Activated naive CD8-positive, alpha-beta T cell treated with anti-CD3 and anti-CD28 coated beads, Interleukin-2, amount 10 ng/mL, durations not matched to agents 7 days and 5 days (primary cell): ENCODE measurements at places on chromosomes 11 and 22. TPM values are rescaled to one million over a fixed set of nuclear protein-coding genes. Genes with fewer than 3 reads are reported as not detected.

DNA sequence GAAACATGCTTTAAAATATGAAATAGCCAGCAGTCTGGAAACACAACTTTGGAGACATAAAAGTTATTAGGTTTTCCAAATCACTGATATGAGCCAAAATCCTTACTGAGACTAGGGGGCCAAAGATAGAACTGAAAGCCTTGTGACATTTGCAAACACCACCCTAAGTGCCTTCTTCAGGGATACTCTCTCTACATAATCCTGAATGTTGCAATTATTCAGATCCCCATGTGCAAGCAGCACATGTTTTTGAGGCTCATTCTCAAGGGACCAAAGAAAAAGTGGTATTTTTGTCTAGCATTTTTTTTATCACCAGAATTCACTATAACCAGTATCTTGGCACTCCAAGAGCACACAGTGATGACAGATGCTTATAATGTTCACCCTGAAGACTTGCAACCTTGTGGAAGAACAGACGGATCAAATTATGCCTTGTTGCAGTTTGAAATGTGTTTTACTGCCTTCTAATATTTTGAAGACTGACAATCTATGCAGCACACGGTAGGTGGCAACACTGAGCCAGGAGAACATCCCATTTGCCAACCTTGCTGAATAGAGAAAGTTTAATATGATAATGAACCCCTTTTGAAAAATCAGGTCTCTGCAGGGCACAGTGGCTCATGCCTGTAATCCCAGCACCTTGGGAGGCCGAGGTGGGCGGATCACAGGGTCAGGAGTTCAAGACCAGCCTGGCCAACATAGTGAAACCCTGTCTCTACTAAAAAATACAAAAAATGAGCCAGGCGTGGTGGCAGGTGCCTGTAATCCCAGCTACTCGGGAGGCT lies 78.5 kb downstream of the PLEKHA7 start:
- no peak for DNase-seq

DNA sequence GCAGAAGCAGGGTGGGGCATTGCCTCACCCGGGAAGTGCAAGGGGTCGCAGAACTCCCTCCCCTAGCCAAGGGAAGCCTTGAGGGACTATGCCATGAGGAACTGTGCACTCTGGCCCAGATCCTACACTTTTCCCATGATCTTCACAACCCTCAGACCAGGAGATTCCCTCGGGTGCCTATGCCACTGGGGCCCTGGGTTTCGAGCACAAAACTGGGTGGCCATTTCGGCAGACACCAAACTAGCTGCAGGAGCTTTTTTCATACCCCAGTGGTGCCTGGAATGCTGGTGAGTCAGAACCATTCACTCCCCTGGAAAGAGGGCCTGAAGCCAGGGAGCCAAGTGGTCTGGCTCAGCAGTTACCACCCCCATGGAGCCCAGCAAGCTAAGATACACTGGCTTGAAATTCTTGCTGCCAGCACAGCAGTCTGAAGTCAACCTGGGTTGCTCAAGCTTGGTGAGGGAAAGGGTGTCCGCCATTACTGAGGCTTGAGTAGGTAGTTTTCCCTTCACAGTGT lies 573.7 kb upstream of the ANO3 start:
- no peak for DNase-seq

DNA sequence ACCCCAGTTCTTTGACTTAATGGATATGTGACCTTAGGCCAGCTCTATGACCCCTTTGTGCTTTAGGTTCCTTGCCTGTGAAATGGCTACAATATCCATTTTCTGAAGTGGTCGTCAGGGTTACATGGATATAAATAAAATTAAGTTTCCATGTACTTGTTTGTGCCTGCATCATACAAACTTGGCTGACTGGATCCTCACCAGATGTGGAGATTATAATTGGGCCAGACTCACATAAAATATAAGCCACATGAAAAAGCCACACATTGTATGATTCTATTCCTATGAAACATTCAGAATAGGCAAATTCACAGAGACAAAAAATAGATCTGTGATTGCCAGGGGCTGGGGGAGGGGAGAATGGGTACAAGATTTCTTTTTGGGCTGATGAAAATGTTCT lies 100.9 kb upstream of the USP47 start:
- no peak for DNase-seq

SCO2 gene
- total RNA-seq, result 12.8 TPM

OR52I1 gene
- total RNA-seq, result not detected

GRCh38 chr11:119739975-119740374 lies 11.0 kb upstream of the NECTIN1 start:
- DNase-seq, result no peak

DNA sequence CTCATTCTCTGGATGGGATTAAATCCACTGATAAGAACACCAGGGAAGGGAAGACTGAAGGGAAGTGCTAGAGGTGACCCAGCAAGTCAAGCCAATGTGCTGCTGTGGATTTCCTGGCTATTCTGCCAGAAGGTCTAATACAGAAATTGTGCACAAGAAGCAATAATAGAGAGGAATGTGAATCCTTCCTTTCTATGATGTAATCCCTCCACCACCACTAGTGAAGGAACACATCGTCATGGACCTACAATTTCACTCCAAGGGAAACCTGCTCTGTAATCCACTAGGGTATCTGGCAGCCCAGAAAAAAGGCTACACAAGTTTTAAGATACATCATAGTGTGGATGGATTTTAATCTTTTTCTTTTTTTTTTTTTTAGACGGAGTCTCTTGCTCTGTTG lies 17.4 kb downstream of the LARGE2 start:
- DNase-seq, result no peak

GRCh38 chr11:68775951-68776388 lies 24.6 kb upstream of the TESMIN start:
- no peak for DNase-seq

DNA sequence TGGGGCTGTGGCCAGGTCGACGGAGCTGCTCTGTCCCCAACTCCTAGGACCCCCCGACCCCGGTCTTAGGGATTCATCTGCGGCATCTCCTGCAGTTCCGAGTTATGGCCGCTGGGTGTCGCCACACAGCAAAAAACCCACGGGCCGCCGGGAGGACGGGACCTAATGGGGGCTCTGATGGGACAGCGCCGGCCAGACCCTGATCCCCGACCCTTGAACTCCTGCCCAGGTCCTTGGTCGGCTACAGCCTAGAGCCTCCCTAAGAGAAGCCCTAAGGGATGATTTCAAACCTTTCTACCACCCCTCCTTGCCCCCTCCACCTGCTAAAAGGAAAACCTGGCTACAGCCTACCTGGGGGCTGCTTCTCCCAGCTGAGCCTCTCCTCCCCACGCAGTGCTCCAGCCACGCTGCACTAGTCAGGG lies 30.8 kb upstream of the LRRC10B start:
- DNase-seq, result peak; percentile 72

ANO5 gene
- total RNA-seq, result 0.14 TPM

CBLIF gene
- total RNA-seq, result not detected

DNA sequence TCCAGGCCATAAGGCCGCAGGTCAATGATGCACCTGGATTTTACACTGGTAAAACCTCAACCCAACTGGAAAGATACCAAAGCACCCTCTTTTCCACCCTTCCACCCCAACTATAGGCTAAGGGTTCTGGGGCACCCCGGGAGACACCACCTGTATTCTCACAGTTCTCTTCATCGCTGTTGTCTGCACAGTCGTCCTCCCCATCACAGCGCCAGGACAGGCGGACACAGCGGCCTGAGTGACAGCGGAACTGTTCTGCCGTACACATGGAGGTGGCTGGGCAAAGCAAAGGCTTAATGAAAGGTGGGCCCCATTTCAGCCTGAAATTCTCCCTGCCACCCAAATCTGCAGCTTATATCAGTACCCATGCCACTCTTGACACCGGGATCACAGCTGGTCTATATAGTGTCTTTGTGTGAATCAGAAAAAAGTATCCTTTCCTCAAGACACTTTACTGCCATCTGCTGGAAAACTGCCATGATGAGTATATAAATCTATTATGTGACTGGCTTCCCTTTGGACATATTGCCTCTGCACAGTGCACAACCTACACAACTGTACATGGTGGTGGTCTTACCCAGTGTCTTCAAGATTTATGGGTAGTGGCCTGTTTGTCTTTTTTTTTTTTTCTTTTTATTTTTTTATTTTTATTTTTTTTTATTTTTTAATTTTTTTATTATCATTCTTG lies 21.5 kb downstream of the LRP4 start:
- no peak for DNase-seq

DNA sequence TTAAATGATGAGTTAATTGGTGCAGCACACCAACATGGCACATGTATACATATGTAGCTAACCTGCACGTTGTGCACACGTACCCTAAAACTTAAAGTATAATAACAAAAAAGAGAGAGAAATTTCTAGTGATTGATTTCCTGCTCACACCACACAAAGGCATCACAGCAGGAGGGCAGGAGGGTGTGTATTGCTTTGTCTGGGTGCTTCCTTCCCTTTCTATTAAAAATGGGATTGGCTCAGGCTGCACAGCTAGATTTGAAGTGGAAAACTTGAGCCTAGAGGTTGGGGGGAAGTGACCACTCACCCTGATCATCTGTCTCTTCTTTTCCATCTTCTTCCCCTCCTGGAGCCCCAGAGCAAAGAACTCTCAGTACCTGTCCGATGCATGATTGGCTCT lies 944 bp upstream of the SCGB1D2 start:
- no peak for DNase-seq

- DNase-seq, result no peak
Observed at GRCh38 chr22:22684580-22685561, 40.5 kb downstream of the GGTLC2 start.

GRCh38 chr22:49962012-49962750 lies 1.6 kb downstream of the PIM3 start:
- DNase-seq, result peak; percentile 71

USH1C gene
- total RNA-seq, result not detected

ZNF215 gene
- 0.91 TPM for total RNA-seq

DNA sequence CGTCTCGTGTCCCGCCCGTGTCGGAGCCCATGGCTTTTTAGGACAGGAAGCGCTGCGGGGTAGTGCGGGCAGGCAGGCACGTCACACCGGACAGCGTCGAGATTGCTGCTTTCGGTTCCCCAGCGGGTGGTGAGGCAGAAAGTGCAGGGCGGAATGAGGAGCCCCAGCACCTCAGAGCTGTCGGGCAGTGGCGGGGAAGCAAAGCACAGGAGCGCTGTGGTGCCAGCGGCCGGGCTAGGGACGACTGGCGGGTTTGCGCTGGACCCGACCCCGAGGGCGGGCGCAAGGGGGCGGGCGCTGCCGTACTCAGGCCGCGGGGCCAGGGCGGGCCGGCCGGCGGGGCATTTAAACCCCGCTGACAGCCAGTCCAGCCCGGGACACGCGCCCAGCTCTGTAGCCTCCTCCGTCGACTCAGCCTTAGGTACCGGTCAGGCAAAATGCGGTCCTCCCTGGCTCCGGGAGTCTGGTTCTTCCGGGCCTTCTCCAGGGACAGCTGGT lies at the start of gene SLC37A2:
SLC37A2 (plus strand) TSS at position 375 of the 498 bp plus-strand sequence; CDS start at position 438, 63 bp downstream.
- DNase-seq, result peak; percentile 66

SHANK2 gene
- not detected for total RNA-seq

DNA sequence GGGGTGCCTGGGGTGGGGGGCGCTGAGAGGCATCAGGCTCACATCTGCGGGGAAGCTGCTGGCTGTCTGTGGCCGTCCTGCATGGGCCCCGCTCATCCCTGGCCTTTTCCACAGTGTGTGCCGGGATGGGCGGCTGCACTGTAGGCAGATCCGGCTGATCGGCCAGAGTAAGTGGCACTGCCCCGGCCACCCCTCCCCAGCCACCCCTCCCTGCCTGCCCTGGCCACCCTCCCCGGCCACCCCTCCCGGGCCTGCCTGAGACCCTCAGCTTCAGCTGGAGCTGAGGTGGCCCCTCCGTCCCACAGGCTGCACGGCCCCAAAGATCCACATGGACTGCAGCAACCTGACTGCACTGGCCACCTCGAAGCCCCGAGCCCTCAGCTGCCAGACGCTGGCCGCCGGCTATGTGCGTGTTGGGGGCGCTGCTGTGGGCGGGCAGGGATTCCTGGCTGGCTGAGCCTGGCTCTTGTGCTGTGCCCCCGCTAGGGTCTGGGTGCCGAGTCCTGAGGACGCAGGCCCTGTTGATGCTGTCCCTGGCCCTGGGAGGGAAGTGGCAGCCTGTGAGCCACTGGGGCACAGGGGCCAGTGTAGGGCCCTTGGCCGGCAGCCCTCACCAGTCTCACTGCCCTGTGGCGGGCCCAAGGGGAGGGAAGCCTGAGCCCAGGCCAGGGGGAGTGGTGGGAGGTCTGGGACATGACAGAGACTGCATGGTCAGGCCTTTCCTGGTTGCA lies 10.9 kb downstream of the MUC2 start:
- DNase-seq, result peak; percentile 16

IGSF22 gene
- 2.5 TPM for total RNA-seq

DNA sequence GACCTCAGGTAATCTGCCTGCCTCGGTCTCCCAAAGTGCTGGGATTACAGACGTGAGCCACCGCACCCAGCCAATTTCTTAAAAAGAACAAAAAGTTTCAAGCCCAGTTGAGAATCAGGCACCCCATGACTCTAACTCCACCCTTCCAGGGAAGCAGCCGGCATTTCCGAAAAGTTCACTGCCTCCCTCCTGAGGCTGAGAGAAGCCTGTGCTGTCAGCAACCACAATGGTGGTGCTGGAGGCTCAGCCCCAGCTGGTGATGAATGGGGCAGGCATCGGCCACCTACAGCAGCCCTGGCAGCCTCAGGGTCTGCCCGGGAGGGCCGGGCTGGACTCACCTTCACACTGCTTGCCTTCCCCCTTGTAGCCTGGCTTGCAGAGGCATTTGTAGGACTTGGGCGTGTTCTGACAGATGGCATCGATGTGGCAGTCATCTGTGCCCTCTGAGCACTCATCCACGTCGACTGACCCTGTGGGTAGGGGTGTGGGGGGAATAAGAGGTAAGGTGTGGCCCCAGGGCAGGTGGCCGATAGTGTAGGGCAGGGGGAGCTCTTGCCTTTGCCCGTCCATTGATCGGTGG lies 4.3 kb downstream of the SCUBE1 start:
- DNase-seq, result no peak

DNA sequence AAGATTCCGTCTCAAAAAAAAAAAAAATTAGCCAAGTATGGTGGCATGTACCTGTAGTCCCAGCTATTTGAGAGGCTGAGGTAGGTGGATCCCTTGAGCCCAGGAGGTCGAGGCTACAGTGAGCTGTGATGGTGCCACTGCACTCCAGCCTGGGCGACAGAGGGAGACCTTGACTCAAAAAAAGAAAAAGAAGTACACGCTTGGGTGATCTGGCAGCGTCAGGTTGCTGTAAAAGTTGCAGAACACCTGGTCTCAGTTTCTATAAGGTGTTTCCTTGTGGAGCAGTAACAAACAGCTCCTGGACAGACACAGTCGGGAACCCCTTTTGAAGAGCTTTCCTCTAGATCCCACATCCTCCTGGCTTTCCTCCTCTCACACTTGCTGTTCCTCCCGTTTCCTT lies 45.8 kb downstream of the SCGB1A1 start:
- no peak for DNase-seq

GRCh38 chr11:37946155-37946766 lies 1348.2 kb upstream of the RAG2 start:
- no peak for DNase-seq

DNA sequence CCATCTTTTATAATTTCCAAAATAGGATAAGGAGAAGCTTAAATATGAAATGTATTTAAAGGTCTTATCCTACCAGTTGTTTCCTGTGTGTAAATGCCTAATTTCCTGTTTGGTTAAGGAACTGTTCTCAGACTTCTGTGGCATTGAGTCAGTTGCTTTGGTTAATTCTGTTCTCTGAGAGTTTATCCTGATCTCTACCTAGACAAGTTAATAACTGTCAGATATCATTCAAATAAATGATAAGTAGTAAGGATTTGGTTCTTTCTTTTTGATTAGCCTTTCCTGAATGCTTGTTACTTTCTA lies 39.5 kb downstream of the CTNND1 start:
- no peak for DNase-seq

MUC15 gene
- total RNA-seq, result not detected

KRTAP5-9 gene
- total RNA-seq, result not detected

PDE3B gene
- 117 TPM for total RNA-seq

KRTAP5-2 gene
- not detected for total RNA-seq

FGF3 gene
- not detected for total RNA-seq
